ENCODE measurements at places on chromosomes 7 and 10. TPM values are rescaled to one million over a fixed set of nuclear protein-coding genes. Genes with fewer than 3 reads are reported as not detected.

The EBF3 gene
- total RNA-seq = 14.3 TPM

The OR9A2 gene
- 0.28 TPM for total RNA-seq

The RAB18 gene
- 108 TPM for total RNA-seq

The ACBD7 gene
- total RNA-seq = 32.0 TPM

The PKD2L1 gene
- 0.33 TPM for total RNA-seq

The RPEL1 gene
- not detected for total RNA-seq

The LRRN3 gene
- 84.8 TPM for total RNA-seq

The SLC13A4 gene
- 936 TPM for total RNA-seq

The LLCFC1 gene
- not detected for total RNA-seq

The SH2B2 gene
- 4.6 TPM for total RNA-seq

GRCh38 chr7:44889086-44889781 lies 3.9 kb upstream of the PURB start:
- H3K4me1 ChIP-seq = peaks cover 8% of the 10 kb centered on the region
- H3K27me3 ChIP-seq = no peaks in the 10 kb centered on the region
- H3K36me3 ChIP-seq = no peaks in the 10 kb centered on the region
- DNase-seq = no peak
- H3K4me3 ChIP-seq = no peak overlapping the region

DNA sequence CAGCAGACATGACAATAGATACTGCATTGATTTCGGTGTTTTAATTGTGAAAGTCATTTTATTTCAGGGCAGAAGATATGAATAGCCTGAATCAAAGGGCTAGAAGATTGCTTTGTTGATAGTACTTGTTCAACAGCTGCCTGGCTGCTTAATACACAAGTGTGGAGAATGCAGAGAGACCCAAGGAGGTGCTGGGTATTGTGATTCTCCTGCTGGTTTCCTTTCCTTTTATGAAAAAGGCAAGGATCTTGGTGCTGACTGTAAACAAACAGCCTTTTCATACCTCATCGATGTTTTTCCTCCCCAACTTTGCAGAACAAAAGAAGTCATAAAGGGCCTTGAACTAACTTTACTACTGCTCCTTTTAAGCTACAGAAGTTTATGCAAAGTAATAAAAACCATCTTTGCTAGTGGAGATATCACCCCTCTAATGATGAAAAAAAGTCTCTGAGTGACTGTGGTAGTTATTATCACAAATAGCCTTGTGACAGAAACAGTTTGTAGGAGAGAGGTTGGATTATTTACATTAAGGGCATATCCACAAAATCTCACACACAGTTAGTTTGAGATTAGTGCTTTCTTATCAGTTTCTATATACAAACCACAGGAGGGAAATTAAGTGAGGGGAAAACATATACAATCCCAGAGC lies 800.0 kb downstream of the LRMDA start:
- no peak overlapping the region for H3K27ac ChIP-seq
- H3K36me3 ChIP-seq = no peaks in the 10 kb centered on the region
- no peaks in the 10 kb centered on the region for H3K27me3 ChIP-seq
- no peak overlapping the region for H3K4me3 ChIP-seq

DNA sequence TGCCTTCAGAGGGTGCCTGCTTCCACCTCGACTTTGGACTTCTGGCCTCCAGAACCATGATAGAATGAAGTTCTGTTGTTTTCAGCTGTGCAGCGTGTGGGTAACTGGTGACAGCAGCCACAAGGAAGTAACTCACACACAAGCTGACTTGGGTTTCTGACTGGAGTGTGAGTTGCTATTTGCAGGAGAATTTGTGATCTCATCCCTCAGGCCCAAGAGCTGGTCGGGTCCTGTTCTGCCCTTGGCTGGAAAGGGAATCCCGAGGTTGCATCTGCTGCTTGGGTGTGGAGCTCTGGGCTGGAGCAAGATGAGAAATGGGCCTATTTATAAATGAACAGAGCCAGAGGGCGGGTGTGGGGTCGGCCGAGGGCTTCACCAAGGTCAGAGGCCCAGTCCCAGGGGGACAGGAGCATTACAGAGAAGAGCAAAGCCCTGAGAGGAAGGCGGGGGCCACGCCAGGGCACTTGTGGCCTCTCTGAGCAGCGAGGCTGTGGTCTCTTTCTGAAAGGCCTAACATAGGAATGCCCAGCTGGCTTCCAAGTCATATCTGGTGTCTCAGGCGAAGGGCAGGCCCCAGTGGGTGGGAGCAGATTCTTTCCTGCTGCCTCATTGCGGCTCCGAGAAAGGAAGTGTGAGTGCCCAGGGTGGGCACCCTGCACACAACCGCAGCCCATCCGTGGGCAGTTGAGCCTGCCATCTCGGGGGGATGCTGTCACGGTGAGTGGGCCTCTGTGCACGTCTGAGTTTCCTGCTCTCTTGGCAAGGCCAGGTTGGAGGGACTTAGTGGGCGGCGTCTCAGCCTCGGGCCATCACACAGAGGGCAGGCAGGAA lies 26.5 kb upstream of the C10orf71 start:
- no peak overlapping the region for H3K27ac ChIP-seq
- DNase-seq = no peak
- no peaks in the 10 kb centered on the region for H3K27me3 ChIP-seq
- peaks cover 4% of the 10 kb centered on the region for H3K4me1 ChIP-seq
- H3K36me3 ChIP-seq = no peaks in the 10 kb centered on the region
- H3K4me3 ChIP-seq = no peak overlapping the region

GRCh38 chr7:17672783-17673182 lies 267.5 kb downstream of the SNX13 start:
- no peak for DNase-seq
- H3K36me3 ChIP-seq = no peaks in the 10 kb centered on the region
- H3K27me3 ChIP-seq = no peaks in the 10 kb centered on the region
- no peak overlapping the region for H3K27ac ChIP-seq
- no peaks in the 10 kb centered on the region for H3K4me1 ChIP-seq
- H3K4me3 ChIP-seq = no peak overlapping the region

GRCh38 chr10:58608826-58609531 lies 96.3 kb downstream of the BICC1 start:
- no peak overlapping the region for H3K27ac ChIP-seq
- H3K4me1 ChIP-seq = no peaks in the 10 kb centered on the region
- H3K4me3 ChIP-seq = no peak overlapping the region

DNA sequence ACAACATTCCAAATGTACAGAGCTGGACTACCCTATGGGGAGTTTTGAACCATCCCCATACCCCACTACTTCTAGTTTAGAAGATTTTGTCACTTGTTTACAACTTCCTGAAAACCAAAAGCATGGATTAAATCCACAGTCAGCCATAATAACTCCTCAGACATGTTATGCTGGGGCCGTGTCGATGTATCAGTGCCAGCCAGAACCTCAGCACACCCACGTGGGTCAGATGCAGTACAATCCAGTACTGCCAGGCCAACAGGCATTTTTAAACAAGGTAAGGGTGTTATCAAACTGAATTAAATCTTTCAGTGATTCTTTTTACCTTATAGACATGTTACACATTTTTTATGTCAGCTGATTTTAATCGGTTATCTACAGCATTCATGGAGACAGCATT lies 41.5 kb downstream of the AHR start:
- H3K4me1 ChIP-seq = no peaks in the 10 kb centered on the region
- no peaks in the 10 kb centered on the region for H3K27me3 ChIP-seq
- no peaks in the 10 kb centered on the region for H3K36me3 ChIP-seq
- no peak for DNase-seq
- H3K27ac ChIP-seq = no peak overlapping the region

- no peaks in the 10 kb centered on the region for H3K27me3 ChIP-seq
- no peak overlapping the region for H3K27ac ChIP-seq
- no peak for DNase-seq
- no peaks in the 10 kb centered on the region for H3K4me1 ChIP-seq
- H3K4me3 ChIP-seq = no peak overlapping the region
Measured at GRCh38 chr7:41755096-41755495, 52.2 kb upstream of the INHBA start.

- no peaks in the 10 kb centered on the region for H3K36me3 ChIP-seq
- no peaks in the 10 kb centered on the region for H3K27me3 ChIP-seq
- H3K27ac ChIP-seq = no peak overlapping the region
- no peaks in the 10 kb centered on the region for H3K4me1 ChIP-seq
- H3K4me3 ChIP-seq = no peak overlapping the region
- DNase-seq = no peak
Measured at GRCh38 chr10:6617309-6618076, 37.4 kb upstream of the PRKCQ start.

- no peaks in the 10 kb centered on the region for H3K27me3 ChIP-seq
- H3K36me3 ChIP-seq = no peaks in the 10 kb centered on the region
- H3K4me3 ChIP-seq = no peak overlapping the region
- no peak overlapping the region for H3K27ac ChIP-seq
- H3K4me1 ChIP-seq = no peaks in the 10 kb centered on the region
Measured at GRCh38 chr10:85741626-85742300, 624.8 kb downstream of the GRID1 start.
